ENCODE measurements at places on chromosomes 5 and 9. TPM values are rescaled to one million over a fixed set of nuclear protein-coding genes. Genes with fewer than 3 reads are reported as not detected.

GRCh38 chr5:142779163-142779840 is 9.1 kb downstream of the ARHGAP26 start:
- H3K4me3 ChIP-seq, result no peak overlapping the region
- no peaks in the 10 kb centered on the region for H3K27me3 ChIP-seq
- DNase-seq, result no peak
- no peaks in the 10 kb centered on the region for H3K36me3 ChIP-seq
- H3K27ac ChIP-seq, result peak overlapping the region; percentile 67
- H3K4me1 ChIP-seq, result peaks cover 49% of the 10 kb centered on the region

Gene DHX29
- 23.0 TPM for total RNA-seq

DNA sequence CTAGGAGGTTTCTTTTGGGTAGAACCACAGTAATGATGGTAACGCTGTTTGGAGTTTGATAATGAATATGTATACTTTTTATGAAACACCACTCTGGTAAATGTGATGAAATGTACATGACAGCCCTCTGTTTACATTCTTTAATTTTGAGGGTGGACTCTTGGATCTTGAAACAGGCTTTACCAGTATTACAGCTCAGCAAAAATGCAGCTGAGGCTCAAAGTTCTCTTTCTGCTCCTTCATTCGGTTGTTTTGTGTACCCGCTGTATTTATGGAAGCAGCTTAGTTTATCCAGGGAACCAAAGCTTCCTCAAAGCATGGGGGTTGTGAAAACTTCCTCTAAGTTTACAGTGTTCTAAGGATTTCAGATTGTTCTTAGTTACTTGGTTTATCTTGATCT is 11.1 kb downstream of the GAPVD1 start:
- peaks cover 56% of the 10 kb centered on the region for H3K4me1 ChIP-seq
- no peak overlapping the region for H3K4me3 ChIP-seq

DNA sequence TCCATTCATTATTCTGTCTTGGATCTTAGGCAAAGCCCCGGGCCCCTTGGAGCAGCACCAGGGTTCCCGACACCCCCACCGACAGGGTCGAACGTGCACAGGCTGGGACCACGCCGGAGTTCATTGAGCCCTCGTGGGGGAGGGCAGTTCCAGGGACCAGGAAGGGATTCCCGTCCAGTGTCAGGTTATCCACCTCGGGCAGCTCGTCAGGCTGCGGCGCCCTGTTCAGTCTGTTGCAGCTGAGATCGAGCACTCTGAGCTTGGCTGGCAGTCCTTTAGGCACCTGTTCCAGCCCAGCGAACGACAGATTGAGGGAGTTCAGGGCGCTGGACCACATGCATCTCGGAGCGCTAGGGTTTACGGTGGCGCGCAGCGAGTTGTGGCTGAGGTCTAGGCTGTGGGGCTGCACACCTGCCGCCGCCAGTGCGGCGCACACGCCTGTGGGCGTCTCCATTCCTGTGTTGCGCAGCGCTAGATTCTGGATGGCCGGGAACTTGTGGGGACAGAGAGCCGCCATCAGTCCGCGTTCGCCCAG is 1.1 kb downstream of the CD14 start:
- H3K4me1 ChIP-seq, result peaks cover 3% of the 10 kb centered on the region
- H3K36me3 ChIP-seq, result peaks cover 1% of the 10 kb centered on the region

- H3K4me1 ChIP-seq, result no peaks in the 10 kb centered on the region
- H3K27ac ChIP-seq, result no peak overlapping the region
- peaks cover 9% of the 10 kb centered on the region for H3K27me3 ChIP-seq
- H3K4me3 ChIP-seq, result no peak overlapping the region
Measured at GRCh38 chr9:249025-249424, 34.4 kb downstream of the DOCK8 start.

- no peaks in the 10 kb centered on the region for H3K4me1 ChIP-seq
- H3K4me3 ChIP-seq, result no peak overlapping the region
- peaks cover 3% of the 10 kb centered on the region for H3K27me3 ChIP-seq
Measured at GRCh38 chr9:30258094-30258493, 2126.3 kb upstream of the ACO1 start.

DNA sequence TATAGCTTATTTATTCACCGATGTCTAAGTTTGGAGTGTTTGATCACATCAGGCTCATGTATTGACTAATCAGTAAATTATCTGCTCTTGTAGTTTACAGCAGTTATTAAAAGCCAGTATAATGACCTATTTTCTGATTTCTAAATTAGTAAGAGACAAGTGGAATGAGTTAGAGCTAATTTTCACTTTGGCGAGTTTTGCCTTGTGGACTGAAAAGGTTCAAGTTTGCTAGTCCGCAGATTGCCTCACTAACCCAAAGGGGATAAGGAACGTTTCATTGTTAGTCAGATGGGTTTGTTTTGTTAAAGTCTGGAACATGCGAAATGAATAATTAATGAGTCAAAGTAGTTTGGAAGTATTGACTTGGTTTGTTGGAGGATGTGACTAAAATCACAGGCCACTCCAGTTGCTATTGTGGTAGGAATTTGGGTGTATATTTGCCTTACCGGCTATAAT is 40.1 kb downstream of the SMARCA2 start:
- H3K36me3 ChIP-seq, result peaks cover 12% of the 10 kb centered on the region
- H3K4me1 ChIP-seq, result peaks cover 61% of the 10 kb centered on the region
- H3K4me3 ChIP-seq, result no peak overlapping the region
- H3K27ac ChIP-seq, result no peak overlapping the region
- no peaks in the 10 kb centered on the region for H3K27me3 ChIP-seq

DNA sequence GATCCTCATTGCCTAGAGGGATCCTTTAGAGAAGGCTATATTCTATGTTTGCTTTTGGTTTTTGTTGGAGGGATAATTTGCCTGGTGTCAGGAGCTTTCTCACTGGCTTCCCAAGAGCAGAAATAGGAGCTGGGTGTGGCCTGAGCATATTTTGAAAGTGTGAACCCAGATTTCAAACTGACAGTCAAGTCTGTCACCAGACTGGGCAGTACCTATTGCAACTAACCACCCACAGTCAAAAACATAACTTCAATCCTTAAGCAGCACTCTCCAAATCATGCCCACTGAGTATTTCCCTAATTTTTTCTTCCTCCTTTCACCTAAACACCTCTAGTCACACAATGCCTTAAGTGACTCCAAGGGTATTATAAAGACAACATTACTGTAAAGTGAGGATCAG is 278.4 kb downstream of the EBF1 start:
- peaks cover 28% of the 10 kb centered on the region for H3K4me1 ChIP-seq
- DNase-seq, result no peak
- H3K27me3 ChIP-seq, result no peaks in the 10 kb centered on the region
- no peak overlapping the region for H3K4me3 ChIP-seq
- peaks cover 25% of the 10 kb centered on the region for H3K36me3 ChIP-seq
- no peak overlapping the region for H3K27ac ChIP-seq

DNA sequence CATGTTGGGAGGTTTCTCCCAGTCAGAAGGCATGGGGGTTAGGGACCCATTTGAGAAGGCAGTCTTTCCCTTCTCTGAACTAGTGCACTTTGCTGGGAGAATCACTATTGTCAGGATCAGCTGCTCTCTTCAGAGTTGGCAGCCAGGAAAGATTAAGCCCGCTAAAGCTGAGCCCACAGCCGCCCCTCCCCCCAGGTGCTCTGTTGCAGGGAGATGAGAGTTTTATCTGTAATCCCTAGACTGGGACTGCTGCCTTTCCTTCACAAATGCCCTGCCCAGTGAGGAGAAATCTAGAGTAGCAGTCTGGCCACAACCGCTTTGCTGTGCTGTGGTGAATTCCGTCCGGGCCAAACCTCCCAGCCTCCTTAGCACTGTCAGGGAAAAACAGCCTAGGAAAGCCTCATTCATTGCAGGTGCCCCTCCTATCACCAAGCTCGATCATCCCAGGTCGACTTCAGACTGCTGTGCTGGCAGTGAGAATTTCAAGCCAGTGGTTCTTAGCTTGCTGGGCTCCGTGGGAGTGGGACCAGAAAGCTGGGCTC is 69.8 kb downstream of the CNTLN start:
- H3K4me3 ChIP-seq, result no peak overlapping the region
- H3K36me3 ChIP-seq, result peaks cover 10% of the 10 kb centered on the region
- no peak for DNase-seq
- H3K27ac ChIP-seq, result no peak overlapping the region
- H3K27me3 ChIP-seq, result no peaks in the 10 kb centered on the region

- peak overlapping the region; percentile 53 for H3K4me3 ChIP-seq
- peaks cover 81% of the 10 kb centered on the region for H3K4me1 ChIP-seq
- no peaks in the 10 kb centered on the region for H3K36me3 ChIP-seq
Measured at GRCh38 chr9:113619491-113620376, 156.2 kb downstream of the RGS3 start.

DNA sequence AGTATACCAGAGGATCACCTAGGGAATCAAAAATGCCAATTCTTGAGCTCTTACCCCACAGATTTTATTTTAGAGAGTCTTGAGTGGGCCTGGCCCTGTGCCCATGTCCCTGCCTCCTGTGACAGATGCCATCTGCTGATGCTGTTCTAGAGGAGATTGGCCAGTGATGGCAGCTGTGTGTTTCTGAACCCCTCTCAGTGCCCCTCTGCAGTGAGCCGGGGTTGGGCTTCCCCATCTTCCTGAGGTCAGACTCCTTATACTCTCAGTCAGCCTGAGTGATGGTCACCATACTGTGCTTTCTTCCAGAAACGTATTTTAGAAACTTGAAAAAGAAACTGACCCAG is 6.1 kb downstream of the PTCD2 start:
- H3K4me1 ChIP-seq, result peaks cover 16% of the 10 kb centered on the region
- peak overlapping the region; percentile 80 for H3K27ac ChIP-seq
- H3K36me3 ChIP-seq, result peaks cover 18% of the 10 kb centered on the region
- H3K4me3 ChIP-seq, result no peak overlapping the region
- no peaks in the 10 kb centered on the region for H3K27me3 ChIP-seq

DNA sequence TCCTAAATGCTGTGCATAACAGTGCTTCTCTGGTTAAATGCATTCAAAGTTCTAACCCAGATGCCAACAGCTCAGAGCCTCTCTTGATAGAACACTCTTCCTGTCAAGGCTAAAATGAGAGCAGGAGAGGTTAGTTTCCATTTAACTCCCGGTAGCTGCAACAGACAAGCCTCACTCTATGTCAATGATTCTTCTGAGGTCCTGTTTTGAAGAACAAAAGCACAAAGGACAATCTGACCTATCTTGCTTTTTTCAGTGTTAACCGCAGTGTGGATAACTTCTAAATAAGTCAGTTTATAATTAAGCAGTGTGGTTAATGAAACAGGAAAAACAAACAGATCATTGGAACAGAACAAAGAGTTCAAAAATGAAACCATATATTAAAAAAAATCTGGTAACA is 80.7 kb downstream of the ANKRD55 start:
- H3K4me3 ChIP-seq, result no peak overlapping the region
- no peak overlapping the region for H3K27ac ChIP-seq
- peaks cover 16% of the 10 kb centered on the region for H3K4me1 ChIP-seq
- DNase-seq, result no peak
- no peaks in the 10 kb centered on the region for H3K36me3 ChIP-seq

Measured in chondrocyte (in vitro differentiated cells).